ENCODE measurements at places on chromosomes 3 and 15.

GRCh38 chr15:95304947-95305400 lies 1025.5 kb upstream of the NR2F2 start:
- no peak for DNase-seq

DNA sequence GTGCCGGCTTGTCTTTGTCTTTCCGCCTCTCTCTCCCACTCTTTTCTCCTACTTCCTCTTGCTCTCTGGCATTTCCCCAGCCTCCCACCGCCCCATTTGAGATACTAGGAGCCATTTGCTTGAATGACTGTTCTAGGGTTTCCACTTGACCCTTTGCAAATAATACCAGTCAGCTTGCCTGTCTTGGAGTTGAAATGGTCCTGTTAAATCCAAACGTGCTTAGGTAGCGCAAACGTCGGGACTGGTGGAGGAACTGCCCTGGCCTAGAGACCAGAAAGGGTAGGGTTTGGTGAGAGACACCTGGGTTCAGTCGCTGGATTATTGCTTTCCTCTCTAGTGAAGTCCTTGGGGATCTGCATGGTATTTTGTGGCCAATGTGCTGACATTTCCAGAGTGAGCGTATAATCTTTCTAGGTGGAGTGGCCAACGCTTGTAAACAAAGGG lies 10.6 kb downstream of the ZIC1 start:
- no peak for DNase-seq

DNA sequence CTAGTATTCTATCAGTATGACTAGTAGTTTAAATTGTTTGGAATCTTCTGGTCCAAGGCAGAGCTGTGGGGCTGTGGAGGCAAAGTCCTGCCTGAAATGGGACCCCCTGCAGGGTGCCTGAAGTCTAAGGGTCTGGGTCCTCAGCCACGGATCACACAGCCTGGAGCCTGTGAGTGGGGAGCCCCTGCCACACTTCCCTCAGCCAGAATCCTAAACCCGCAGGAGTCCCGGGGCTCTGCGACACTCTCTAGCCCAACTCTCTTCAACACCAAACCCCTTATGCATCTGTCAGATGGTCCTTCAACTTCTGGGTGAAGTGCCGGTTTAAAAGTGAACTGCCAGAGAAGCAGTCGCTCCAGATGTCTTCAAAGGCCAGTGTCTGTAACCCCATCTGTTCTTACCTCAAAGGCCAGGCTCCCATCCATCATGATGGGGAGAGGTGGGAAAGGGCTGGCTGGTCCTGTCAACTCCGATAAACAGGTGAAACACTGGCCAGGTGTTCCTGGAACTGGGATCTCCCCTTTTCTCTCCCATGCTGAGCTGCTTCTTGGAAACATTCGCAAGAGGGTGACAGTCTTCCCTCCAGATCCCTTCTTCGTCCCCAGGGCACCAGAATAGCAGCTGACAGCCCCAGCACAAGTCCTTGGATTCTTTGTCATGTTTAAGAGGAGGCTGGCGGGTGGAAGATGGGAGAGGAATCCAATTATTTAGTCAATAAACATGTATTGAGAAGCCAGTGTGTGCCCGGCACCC lies 45.6 kb downstream of the CPN2 start:
- DNase-seq: no peak

DNA sequence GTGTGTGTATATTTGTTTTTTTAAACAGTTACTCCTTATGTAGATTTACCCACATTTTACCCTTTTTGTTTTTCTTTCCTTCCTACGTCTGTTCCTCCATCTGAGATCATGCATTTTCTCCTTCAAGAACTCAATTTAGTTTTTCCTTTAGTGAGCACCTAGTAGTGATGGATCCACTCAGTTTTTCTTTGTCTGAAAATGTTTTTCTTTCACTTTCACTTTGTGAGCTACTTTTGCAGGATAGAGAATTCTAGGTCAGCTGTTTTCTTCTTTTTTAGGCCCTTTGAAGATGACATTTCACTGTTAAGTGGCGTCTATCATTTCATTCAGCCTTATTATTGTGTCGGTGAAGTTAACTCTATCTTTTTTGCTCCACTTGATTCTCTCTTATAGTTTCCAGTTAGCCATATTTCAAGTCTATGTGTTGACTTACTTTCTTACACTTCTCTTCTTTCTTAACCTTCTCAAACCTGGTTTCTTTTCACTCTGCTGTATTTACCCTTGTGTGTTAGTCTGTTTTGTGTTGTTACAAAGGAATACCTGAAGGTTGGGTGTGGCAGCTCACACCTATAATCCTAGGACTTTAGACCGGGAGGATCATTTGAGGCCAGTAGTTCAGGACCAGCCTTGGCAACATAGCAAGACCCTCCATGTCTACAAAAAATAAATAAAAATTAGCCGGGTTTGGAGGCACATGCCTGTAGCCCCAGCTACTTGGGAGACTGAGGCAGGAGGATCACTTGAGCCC lies 55.8 kb downstream of the PRKCI start:
- no peak for DNase-seq

GRCh38 chr3:146250449-146251382 lies at the start of gene PLSCR4:
Gene PLSCR4 (minus strand): TSS chr3:146251105. CDS start chr3:146222071, 29,034 bp downstream.
- no peak for DNase-seq

- no peak for DNase-seq
Measured at GRCh38 chr3:45499529-45499928, 95.0 kb upstream of the LIMD1 start.
